ENCODE measurements at places on chromosomes 2 and 18.

- no peak for DNase-seq
These were observed 65.1 kb downstream of the CERS6 start for GRCh38 chr2:168521053-168521741.

GRCh38 chr2:101361121-101361520, 26.2 kb downstream of the CREG2 start:
- DNase-seq = no peak

DNA sequence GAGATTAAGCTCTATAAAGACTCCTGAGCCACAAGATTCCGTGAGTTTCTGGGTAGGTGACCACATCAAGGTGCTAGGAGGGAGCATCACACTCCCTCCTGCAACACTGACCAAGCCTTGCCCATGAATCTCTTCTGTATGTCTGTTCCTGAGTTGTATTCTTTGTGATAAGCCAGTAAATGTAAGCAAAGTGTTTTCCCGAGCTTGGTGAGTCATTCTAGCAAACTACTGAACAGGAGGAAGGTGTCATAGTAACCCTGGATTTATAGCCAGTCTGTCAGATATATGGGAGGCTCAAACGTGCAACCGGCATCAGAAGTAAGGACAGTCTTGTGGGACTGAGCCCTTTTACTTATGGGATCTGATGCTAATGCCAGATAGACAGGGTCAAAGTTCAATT, 346.1 kb upstream of the KYNU start:
- no peak for DNase-seq

DNA sequence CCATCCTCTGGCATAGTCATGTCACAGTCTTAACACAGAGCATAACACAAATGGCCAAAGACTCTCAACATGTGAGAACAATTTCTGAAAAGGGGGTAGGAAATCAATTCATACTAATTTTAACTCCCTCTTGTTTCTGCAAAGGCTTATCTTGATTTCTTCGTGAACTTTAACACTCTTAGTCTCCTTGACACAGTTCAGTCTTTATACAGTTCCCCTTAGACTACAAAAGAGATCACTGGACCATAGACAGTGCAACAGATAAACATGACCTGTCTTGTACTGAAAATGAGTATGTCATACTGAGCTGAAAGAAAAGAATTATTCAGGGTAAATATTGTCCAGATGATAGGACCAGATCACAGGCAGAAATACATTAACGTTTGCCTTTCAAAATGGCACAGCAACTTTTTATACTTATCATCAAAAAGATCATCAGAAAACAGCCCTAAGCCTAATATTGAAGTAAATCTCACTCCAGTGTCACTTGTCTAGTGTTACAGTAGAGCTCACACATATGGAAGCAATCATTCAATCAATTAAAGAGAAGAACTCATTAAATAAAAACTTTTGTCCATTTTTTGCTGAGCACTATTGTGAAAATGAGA, 56.4 kb upstream of the VRK2 start:
- DNase-seq = no peak

DNA sequence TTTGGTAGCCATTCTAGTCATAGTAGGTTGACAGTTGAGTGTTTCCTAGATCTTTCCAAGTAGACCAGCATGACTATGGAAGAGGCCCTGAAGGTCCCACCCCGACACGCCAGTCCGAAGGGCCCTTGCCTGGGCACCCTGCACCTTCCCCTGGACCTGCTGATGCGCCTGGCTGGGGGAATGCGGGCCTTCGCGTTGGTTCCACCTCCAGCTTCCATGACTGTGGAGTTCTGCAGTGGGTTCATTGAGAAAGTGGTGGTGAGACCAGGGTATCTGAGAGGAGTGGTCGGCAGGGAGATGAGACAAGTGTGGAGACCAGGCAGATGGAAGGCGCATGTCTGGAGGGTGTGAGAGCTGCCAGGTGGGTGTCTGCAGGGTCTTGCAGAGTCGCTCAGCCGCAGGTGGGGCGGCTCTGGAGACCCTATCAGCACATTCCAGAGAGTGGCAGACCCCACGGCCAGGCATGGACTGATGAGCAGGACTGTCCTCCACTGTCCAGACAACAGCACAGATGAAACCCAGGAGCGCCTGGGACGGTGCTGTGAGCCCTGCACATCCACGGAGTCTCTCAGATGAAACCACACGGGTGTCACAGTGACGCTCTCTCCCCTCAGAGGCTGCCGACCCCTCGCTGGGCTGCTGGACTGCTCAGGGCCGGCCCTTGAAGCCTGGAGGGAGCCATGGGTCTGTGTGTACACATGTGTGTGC, 182.5 kb upstream of the HDAC4 start:
- no peak for DNase-seq

DNA sequence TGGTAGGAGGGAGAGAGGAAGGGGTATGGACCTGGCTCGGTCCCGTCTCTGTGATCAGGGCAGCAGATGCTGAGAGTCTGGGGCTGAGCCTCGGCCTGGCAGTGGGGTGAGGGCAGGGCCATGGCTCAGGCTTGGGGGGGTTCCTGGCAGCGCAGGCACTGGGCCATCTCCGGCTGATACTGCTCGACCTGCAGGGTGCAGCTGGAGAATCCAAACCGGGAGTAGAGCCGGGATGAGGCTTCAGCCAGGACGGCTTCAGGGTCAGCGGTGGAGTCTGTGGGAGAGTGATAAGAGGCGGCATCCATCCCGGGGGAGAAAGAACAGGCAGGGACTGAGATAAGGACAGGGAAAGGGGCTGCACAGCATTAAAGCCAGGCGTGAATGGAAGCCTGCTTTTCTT, 7.7 kb downstream of the SLC30A3 start:
- DNase-seq = no peak

DNA sequence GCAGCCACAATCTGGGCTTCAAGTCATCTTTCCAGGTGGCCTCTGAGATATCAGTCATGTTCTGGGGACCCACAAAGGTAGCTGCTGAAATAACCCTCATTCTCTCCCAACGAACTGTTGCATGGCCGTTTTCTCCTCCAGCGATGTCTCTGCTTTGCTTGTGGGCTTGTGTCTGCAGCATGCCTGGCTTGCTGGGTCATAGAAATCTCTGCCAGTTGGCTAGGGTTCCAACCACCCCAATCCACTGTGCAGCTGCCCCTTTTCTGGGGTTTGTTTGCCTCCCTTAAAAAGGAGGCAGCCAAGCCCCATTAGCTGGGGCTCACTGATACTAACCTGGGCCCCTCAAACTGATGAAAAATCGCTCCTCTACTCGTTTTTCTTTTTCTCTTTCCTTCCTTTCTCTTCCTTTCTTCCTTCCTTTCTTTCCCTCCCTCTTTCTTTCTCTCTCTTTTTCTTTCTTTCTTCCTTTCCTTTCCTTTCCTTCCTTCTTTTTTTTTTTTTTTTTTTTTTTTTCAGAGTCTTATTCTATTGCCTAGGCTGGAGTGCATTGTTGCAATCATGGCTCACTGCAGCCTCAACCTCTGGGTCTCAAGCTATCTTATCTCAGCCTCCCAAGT, 680.0 kb downstream of the EPHA4 start:
- DNase-seq = no peak

DNA sequence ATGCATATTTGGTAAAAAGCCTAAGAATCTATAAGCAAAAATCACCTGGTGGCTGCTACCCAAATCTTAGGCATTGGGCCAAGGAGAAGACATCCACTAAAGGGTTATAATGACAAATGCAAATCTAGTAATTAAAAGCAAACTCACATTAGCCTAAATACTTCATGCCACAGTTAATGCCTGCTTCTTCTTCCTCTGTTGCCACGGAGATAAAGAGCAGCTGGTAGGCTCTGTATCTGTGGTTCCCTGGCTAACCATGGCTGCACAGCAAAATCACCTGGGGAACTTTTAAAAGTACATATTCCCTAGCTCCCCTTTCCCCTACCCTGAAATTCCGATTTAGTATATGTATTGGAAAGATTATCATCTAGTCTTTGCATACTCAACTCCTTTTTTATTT, 114.3 kb downstream of the LNPK start:
- DNase-seq = no peak

DNA sequence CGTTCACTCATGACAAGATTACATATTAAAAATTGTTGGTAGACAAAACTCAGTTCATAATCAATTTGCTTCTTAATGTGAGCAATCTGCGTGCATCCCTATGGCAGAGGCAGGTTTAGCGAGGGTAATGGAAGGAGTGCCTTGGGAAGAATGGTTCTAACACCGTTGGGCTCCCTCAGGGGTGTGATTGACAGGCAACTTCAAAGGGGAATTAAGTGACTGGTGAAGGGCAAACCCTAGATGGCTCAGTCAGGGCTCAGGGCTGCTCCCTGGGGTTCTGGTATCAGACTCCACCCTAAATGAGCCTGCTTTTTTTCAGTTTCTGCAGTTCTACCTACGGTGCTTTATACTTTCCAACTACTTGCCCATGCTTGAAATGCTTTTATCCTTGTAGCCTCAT, 419.5 kb upstream of the CELF4 start:
- DNase-seq = no peak

DNA sequence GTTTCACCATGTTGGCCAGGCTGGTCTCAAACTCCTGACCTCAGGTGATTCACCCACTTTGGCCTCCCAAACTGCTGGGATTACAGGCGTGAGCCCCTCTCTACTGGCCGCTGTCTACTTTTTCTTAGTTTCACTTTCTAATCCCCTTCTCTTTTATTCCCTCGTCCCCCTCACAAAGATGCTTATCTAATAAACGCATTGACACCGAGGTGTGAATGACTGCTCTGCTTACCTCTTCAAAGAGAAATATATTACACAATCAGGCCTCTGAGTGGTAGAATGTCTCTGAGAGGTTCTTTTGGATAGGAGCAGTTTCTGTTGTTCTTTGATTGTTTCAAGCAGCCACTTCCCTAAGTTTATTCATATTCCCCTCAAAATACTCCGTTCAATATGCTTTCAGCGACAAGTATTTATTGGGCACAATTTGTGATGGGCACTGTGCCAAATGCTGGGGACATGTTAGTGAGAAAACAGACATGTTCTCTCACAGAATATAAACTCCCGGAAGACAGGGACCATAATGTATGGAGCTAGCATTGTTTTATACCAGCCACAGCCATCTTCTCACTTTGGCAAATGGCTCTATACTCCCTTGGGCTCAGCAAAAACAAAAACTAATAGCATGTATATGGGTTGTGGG, 34.7 kb upstream of the RAPH1 start:
- DNase-seq = no peak

- DNase-seq = no peak
These were observed 12.1 kb downstream of the NEURL3 start for GRCh38 chr2:96493072-96493471.

DNA sequence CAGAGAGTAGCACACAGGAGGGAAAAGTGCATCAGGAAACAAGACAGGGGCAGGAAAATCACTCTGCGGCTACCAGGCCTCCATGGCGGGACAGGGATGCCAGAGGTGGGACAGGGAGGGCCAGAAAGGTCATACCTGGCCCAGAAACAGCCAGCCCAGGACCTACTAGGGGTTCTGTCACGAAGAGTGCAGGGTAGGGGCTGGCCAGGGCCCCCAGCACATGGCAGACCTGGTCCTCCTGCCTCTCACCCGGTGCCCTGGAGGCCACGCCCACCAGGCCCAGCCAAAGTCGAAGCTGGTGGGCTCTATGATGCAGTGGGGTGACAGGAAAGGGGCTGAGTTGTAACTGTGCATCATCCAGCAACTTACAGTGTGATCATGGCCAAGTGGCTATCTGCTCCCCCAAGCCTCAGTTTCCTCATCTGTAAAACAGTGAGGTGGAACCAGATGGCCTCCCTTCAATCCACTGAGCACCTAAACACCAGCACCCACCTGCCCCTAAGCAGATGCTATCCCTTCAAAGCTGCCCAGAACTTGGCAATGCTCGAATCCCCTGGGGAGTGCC, 10.6 kb downstream of the CYP26B1 start:
- DNase-seq = no peak

GRCh38 chr18:4125224-4125623, 329.9 kb downstream of the DLGAP1 start:
- DNase-seq = no peak

DNA sequence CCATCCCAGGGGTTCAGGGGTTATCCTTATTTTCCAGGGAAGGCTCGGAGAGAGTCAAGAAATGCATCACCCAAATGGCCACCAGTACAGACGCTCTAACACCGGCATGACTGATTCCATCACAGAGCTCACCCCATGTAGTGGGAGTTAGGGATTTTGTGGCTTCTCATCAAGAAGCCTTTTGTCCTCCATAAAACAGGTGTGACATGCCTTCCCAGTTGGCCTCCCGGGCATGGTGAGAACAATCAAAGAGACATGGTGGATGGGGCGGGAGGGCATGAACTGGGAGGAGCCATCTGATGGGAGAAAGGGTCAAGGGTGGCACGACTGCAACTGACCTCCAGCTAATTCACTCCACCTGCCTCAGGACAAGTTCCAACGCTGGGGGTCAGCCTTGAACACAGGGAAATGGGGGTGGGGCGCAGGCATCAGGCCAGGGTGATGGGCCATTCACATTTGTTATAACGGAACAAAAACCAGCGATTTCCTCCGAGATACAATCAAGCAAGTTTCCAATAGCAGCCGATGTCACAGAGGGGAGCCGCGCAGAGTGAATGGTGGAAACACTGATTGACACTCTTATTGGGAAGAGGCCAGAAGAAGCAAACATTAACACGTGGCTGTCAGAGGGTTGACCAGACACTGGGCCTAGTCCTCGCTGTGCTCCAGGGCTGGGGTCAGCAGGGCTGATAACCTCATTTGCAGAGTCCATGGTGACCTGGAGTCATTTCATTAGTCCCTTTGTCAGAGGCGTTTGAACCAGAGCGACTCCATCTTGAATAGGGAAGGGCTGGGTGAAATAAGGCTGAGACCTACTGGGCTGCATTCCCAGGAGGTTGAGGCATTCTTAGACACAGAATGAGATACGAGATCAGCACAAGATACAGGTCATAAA, 80.5 kb upstream of the HPCAL1 start:
- no peak for DNase-seq

DNA sequence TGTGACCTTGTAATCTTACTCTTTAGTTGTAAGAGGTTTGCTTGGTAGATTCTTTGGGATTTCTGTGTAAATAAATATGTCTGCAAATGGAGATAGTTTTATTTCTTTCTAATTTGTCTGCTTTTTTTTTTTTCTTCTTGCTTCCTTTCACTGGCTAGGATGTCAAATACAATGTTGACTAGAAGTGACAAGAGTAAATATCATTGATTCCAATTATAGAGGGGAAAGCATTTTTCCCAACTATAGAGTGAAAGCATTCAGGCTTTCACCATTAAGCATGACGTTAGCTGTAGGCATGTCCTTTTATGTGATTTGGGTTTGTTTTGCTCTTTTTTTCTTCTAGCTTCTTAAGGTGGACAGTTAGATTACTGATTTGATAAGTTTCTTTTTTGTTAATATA, 191.5 kb downstream of the MCFD2 start:
- no peak for DNase-seq

GRCh38 chr2:107801498-107801897, 25.2 kb upstream of the RGPD4 start:
- DNase-seq = no peak

- DNase-seq = no peak
These were observed 4.8 kb downstream of the PDK1 start for GRCh38 chr2:172560721-172561120.
